ENCODE measurements at places on chromosomes 5 and 9. TPM values are rescaled to one million over a fixed set of nuclear protein-coding genes. Genes with fewer than 3 reads are reported as not detected.

GRCh38 chr9:116979456-116979855 lies 292.4 kb downstream of the TRIM32 start:
- no peak for DNase-seq

DNA sequence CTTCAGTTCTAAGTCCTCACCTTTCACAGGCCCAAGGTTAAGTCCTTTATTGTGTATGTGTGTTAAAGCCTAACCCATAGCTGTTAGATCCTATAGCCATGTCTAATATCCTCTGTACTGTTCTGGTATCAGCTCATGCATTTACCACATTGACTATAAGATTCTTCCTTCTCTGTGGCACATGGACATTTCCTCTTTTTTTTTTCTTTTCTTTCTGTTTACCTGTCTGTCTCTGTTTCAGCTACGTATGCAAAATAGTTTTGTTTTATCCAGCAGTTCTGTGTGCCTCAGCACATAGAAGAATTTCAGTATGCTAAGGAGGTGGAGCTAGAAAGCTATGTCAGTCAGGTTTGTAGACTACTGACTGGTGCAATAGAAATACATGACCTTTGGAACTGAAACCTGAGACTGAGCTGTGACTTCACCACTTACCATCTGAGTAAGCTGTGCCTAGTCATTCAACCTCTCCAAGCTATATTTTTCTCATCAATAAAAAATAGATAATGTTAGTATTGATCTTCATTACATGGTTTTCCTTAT lies 155.6 kb upstream of the VLDLR start:
- DNase-seq = no peak

DNA sequence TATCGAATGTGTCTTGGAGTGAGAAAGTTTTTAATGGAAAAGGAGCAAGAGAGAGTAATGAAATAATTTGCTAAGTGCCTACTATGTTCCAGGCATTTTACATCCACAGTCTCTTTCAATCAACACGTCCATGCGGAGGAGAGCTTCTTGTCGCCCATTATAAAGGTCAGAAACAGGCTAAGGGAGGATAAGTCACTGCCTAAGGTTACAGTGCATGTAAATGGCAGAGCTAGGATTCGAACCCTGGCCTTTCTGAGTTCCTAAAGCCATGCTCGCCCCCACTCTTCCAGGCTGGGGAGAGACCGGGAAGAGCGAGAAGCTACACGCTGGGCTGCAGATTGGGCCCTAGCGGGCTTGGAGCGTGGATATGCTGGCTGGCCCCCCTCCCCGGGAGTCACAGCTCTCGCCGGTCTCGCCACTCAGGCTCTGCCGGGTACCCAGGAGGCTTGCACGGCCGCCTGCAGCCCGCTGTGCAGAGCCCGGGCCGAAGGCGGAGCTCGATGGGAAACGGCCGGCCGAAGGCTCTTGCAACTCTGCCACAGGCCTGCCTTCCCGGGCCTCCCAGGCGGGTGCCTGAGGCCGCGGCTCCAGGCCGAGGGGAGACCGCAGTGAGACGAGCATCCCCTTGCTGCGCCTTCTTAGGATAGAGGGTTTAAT lies 775 bp upstream of the LHX2 start:
- DNase-seq = no peak

DNA sequence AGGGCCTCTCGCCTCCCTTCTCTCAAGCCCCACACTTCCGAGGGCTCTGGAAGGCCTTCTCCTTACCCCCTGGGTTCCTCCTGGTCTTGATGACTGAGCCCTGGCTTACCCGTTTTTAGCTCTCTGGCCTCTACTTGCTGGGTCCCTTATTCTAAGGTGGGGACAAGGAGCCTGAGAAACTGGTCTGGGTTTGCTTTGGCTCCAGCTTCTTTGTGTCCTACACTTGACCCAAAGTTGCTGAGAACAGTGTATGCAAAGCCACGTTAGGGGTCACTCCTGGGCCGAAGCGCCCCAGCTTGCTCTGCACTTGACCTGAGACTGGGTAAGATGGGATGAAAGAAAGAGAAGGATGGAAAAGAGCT lies 788 bp downstream of the ZNF346 start:
- no peak for DNase-seq

DNA sequence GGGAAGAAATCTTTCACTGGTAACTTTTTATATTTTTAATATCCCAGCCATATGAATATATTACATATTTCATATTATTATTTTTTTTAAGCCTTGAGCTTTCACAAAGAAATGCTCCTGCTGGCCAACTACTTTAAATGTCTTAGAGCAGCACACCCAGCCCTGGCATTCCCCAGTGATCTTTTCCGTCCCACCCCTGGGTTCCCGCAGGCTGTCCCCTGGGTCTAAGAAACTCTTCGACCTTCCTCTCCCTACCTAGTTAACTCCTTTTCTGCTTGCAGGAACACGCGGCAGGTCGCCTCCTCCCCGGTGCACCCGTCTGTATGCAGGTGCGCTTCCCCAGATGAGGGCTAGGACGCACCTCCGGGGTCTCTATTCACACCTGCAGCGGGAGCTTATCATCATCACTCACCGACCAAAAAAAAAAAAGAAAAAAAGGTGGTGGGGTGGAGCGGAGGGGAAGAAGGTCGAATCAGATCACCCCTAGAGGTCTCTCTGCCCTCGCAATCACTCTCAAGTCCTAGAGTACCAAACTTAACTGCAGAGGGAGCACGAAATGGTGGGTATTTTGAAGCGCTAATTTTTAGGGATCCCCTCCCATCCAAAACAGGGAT lies 696 bp downstream of the ZFP62 start:
- no peak for DNase-seq

DNA sequence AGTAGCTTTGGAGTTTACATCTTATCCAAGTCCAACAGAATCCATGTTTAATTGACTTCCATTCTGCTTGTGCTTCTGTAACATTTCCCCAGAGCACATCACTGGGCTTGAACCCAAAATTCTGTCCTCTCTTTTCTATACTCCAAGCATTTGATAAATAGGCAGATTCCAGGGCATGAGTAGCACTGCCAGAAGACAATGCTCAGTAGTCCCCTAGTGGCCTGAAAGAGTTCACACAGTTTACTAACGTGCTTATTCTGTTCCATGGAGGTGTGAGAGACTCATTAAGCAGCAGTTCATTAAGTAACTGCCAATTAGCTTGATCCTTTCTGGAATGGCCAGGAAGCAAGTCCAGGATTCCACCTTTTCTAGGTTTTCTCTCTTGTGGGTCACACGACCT lies 9.4 kb upstream of the GABRA6 start:
- no peak for DNase-seq

DNA sequence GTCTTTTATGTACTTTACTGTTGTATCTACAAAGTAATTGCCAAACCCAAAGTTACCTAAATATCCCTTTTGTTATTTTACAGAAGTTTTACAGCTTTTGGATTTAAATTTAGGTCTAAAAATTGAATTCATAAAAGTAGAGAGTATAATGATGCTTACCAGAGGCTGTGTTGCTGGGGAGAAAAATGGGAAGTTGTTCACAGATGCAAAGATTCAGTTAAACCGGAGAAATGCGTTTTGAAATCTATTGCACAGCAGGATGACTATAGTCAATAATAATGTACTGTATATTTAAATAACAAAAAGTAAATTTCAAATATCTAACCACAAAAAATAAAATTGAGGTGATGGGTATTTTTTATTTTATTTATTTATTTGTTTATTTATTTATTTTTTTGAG lies 2.6 kb upstream of the ANKRD18A start:
- DNase-seq = no peak

DNA sequence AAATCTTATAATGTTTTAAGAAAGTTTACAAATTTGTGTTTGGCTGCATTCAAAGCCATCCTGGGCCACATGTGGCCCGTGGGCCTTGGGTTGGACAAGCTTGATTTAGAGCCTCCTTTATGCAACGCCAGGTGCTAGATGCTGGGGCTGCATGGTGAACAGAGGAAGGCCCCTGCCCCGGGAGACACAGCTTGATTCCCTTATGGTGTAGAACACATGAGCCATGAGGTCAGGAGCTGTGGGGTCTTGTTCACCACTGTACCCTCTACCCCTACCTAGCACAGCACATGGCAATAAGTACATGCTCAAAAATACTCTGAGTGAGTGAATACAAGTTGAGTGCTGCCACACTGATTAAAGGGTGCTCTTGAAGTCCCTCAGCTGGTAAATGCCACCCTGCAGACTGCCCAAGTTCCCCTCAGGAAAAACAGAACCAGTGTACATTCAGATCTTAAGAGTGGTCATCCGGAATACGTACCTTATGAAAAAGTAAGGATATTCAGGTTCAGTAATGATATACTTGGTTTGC lies 71.9 kb downstream of the ARRDC3 start:
- DNase-seq = no peak

DNA sequence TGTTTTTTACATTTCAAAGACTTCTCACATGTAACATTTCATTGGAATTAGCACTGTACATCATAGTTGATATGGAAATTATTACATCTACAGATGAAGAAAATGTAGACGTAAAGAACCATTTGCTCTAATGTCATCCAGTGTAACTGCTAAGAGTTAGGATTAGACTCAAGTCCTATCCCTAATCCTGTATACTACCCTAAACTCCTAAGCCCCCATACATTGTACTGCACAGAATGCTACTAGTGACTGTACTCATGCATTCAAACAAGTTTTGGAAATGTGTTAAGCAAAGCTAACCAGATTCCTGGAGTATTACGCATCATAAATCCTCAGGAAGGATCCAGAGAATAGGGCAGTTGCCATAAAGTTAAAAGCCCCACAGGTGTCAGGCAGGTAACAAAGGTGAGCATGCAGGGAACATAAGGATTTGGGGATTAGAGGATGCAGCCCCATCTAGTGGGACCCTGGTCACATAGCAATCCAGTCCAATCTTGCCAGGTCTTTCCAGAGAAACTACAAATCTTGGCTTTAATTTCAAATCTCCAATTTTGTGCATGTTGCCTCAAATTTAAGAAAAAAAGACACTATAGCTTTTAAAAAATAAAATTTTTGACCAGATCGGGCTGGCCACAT lies 32.0 kb downstream of the HAVCR1 start:
- DNase-seq = no peak

DNA sequence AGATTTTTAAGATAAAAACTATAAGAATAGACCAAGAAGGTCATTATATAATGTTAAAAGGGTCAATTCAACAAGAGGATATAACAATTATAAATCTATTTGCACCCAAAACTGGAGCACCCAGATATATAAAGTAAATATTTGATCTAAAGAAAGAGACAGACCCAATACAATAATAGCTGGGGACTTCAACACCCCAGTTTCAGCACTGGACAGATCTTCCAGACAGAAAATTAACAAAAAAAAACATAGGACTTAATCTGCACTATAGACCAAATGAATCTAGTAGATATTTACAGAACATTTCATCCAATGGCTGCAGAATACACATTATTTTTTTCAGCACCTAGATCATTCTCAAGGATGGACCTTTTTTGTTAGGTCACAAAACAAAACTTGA lies 331.9 kb downstream of the SPOCK1 start:
- DNase-seq = no peak

GRCh38 chr9:89988458-89988857 lies 383.6 kb downstream of the GADD45G start:
- DNase-seq = no peak

- DNase-seq = no peak
Observed at GRCh38 chr9:29740518-29740917, 2167.2 kb upstream of the C9orf72 start.

GRCh38 chr5:2303431-2304100 lies 420.8 kb upstream of the IRX4 start:
- no peak for DNase-seq

DNA sequence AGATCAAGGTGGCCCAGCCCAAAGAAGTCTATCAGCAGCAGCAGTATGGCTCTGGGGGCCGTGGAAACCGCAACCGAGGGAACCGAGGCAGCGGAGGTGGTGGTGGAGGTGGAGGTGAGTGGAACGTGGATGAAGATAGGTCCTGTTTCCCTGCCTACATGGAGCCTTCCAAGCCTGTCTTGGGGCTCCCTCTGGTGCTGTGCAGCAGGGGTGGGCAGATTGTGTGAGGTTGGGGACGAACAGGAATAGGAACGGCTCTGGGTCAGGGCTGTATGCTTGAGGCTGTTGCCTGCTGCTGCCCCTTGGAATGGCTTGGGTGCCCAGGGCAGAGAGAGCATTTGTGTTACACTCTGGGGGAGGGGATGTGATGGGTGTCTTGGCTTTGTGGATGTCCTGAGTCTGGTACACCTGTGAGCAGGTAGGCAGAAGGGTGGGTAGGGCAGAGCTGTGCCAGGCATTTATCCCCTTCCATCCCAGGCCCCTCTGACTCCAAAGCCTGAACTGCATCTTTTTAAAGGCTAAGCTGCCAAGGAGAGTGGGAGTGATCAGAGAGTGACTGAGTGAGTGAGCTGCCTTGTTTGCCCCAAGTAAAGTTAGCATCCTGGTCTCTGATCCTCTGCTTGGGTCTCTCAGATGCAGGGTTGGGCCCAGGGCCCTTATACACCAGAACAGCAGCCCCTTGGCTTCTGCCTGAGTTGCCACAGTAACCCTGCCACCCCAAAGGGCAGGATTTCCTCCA lies 5.2 kb downstream of the HNRNPAB start:
- DNase-seq = no peak

DNA sequence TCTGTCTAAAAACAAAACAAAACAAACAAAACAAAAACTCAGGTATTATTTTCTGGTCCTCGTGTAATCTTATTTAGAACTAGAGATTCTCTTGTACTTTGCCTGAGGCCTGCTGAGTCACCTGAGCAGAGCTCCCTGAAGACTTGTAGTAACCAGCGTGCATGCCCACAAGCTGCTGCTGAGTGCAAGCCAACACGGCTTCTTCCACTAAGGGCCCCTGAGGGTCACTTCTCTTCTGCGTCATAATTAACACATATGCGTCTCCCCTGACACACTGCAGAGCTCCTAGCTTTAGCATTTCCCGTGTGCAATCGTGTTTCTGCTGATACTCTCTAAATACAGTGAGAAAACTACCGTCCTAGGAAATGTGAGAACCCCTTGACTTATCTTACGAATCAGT lies 10.9 kb upstream of the NDFIP1 start:
- DNase-seq = no peak

- DNase-seq = no peak
Observed at GRCh38 chr5:42216904-42217303, 206.3 kb upstream of the GHR start.

DNA sequence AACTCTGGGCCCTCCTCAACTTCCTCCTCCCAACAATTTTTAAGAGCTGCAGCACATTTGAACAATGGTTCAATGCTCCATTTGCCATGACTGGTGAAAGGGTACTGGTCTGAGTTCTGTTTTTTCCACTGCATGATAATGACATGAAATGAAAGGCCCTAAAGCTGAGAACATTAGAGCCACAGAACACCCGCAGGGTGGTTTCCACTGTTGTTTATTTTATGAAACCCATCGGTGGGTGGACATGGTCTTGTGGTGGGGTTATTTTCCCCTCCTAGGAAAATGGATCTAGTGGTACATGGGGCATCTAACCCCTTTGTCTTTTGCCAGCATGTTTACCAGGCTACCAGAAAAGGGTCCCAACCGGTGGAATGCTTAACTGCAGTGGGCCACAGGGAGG lies 71.8 kb downstream of the SMARCA2 start:
- DNase-seq = no peak

- DNase-seq = no peak
Observed at GRCh38 chr5:152007653-152008335, 83.1 kb upstream of the GLRA1 start.

GRCh38 chr5:80035839-80036238 lies 691 bp downstream of the THBS4 start:
- DNase-seq = no peak

SLC38A9 gene
- total RNA-seq = 28.1 TPM

SPARC gene
- 227 TPM for total RNA-seq

KCNN2 gene
- 0.48 TPM for total RNA-seq

HOMER1 gene
- total RNA-seq = 2.2 TPM

MLANA gene
- not detected for total RNA-seq
